Nucleus accumbens (tissue), 56 donors: ENCODE measurements at places on chromosomes 13 and 19.

GRCh38 chr19:45305421-45305820 lies 17.3 kb downstream of the CKM start:
- DNase-seq, result no peak

DNA sequence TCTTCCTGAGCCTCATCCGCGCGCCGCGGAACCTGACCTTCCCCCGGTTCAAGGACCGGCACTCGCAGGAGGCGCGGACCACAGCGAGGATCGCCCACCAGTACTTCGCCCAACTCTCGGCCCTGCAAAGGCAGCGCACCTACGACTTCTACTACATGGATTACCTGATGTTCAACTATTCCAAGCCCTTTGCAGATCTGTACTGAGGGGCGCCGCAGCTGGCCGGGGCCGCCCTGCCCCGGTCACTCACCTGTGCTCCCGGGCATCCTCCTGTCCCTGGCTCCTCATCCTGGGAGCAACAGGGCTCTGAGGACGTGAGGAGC lies 23.9 kb upstream of the KCTD15 start:
- DNase-seq, result no peak

DNA sequence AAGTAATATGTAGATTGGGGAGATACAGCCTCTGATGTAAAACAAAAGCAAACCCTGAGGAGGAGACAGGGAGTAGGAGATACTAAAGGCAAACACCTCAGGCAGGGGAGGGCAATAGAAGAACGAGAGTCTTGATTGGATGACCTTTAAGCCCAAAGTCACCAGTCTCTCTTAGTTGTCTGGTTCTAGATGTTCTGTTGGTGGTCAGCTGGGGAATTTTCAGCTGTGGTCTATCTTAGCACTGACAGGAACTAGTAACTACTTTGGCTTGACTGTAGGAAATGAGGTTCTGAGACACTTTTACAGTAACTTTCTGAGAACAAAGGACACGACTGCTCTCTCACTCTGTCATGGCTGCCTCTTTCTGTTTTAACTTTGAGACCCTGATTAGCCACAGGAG lies 290.7 kb upstream of the MIR17HG start:
- DNase-seq, result no peak

GRCh38 chr13:110030394-110030928 lies 244.1 kb upstream of the IRS2 start:
- DNase-seq, result no peak

DNA sequence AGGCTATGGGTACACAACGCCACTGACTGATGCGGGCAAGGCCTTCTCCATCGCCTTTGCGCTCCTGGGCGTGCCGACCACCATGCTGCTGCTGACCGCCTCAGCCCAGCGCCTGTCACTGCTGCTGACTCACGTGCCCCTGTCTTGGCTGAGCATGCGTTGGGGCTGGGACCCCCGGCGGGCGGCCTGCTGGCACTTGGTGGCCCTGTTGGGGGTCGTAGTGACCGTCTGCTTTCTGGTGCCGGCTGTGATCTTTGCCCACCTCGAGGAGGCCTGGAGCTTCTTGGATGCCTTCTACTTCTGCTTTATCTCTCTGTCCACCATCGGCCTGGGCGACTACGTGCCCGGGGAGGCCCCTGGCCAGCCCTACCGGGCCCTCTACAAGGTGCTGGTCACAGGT lies 6.9 kb downstream of the KCNK6 start:
- DNase-seq, result no peak

DNA sequence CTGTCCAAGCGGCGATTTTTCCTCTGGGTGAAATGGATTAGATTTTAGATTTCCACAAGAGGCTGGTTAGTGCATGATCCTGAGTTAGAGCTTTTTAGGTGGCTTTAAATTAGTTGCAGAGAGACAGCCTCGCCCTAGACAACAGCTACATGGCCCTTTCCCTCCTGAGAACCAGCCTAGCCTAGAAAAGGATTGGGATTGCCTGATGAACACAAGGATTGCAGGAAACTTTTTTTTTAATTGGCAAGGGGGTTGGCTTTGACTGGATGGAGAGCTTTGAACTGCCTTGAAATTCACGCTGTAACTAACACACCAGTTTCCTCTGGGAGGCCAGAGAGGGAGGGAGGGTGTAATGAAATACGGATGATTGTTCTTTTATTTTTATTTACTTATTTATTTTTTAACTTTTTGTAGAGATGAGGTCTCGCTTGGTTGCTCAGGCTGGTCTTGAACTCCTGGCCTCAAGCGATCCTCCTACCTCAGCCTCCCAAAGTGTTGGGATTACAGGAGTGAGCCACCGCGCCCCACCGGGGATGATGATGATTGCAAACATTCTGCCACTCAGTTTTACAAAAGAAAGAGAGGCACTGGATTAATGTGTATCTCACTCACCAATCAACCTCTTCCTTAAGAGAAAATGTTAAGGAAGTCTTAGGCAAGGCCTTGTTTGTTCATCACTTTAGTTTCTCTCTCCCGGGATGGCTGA lies 1.9 kb downstream of the LDLR start:
- DNase-seq, result no peak

- no peak for DNase-seq
Observed at GRCh38 chr19:16942583-16942982, 53.8 kb downstream of the F2RL3 start.

GRCh38 chr19:58097781-58098681 lies at the start of gene ZSCAN18:
Gene ZSCAN18, minus strand, starts transcription at chr19:58098231. Its CDS starts 7,964 bp downstream, at chr19:58090267.
- DNase-seq, result peak; percentile 96
